GM04503 (cell line): ENCODE measurements at places on chromosomes 12 and 14.

DNA sequence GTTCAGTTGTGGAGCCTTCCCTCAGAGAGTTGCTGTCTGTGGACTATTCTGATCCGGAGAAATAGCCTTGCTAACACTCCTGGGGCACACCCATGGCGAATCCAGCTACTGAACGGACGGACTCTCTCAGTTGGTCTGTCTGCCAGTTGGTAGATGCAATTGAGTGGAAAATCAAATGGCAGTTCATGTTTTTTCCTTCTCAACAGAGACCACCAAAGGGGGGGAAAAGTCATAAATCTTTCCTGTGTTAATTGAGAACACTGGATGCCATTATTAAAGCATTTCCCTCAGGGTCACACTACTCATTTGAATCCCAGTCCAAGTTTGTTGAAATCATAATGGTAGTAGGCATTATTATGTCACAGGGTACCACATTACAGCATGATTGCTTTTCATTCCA, 354.3 kb upstream of the FAR2 start:
- no peak for DNase-seq

DNA sequence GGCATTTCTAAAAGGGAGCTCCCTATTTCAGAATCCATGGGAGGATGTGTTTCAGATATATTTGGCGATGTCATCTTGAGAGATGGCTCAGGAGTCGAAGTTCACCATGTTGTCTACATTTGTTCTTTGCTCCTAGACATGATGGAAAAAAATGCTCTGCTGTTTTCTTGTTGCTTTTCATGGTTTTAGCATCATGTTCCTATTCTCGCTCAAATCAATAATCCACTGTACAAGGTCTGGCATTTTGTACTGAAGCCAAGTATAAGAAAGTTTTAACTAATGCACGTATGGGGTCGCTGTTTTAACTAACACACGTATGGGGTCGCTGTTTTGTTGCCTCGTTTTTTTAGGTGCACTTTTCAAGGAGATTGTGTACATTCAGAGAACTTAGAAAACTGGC, 60.9 kb downstream of the PLXNC1 start:
- no peak for DNase-seq

DNA sequence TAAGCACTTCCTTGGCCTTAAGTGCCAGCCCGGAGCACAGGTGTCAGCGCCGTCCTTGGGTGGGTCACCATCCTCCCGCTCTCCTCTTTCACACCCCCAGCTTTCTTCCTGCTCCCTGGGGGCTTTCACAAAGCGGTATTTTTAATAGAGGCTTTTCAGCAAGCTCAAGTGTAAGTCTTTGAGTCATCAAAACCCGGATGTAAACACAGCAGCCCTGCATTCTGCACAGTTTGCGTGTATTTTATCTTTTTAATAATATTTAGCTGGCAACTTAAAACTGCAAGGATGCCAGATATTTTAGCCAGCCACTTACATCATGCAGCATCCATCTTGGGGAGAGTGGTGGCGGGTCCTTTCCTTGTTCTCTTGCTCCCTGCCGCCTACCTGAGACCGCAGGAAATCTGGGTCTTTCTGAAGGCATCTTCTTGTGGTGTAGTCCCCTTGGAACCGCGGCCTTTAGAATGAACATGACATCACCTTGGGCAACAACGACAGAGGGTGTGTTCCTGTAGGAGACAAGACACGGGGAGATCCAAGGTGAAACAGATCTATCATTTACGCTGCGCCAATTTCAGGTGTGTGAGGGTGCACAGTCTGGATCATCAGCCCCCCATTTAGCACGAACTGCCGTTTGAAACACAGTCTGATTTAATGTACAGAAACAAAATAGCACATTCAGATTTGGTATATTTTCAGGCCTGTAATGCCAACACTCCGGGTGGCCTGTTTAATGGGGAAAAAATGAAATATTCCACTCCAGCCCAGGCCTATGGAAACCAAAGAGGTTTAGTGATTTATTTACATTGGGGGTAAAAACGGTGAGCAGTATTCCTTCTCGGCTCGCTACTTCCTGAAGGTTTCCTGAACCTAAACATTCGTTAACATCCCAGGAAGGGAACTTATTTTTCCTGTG, 12.5 kb upstream of the IRF2BPL start:
- DNase-seq: peak; percentile 73

DNA sequence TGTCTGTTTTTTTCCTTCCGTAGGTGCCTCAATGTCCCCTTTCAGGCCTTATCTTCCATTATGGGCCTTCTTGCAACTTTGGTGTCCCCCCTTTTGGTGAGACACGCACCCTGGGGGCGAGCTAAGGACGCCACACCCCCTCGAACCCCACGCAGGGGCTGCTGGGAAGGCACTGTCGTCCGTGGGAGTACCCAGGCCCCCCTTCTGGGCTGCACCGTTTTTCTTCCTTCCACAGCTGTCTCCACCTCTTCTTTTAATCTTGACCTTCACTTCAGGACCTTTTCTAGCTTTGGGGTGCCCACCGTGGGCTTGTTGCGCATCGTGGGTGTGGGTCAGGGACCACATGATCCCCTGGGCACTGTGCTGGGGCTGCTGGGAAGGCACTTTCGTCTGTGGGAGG, 271.8 kb downstream of the ALG10 start:
- no peak for DNase-seq

- peak; percentile 13 for DNase-seq
Observed at GRCh38 chr12:93302331-93303229, 75.1 kb upstream of the NUDT4 start.

- no peak for DNase-seq
Observed at GRCh38 chr14:64899958-64900357, 14.3 kb upstream of the CHURC1 start.

DNA sequence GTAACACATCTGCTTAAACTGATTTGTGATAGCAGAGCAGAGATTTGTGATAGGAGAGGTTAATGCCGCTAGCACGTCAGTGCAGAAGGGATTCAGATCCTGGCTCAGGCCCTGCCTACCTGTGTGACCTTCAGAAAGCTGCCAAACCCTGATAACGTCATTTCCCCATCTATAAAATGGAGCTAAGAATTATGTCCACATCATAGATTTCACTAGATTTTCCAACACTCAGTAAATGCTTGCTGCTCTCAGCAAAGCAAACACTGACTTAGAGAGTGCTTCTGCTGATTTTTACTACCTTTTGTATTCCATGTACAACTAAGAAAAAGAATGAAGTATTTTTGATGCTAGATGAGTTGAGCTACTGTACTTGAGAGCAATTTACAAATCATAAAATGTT, 261.4 kb downstream of the ITPR2 start:
- no peak for DNase-seq

DNA sequence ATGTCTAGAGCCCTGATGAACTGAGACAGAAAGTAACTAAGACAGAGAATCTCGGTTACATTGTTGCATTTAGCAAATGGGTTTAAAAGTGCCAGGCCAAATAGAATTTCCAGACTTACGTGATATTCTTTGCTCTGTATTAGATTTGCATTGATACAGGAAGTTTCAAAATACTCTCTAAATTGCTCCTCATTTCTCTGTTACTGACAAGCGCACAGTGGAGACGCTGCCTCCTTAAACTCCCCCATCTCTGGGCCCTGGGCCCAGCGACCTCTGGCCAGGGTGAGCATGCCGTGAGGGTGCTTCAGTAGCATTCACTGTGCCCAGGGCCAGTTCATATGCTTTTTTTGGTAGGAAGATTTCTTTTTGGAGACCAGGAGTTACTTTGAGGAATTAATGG, 22.9 kb upstream of the EVL start:
- no peak for DNase-seq

GRCh38 chr12:116484807-116485206, 74.4 kb upstream of the MAP1LC3B2 start:
- DNase-seq: no peak
